ENCODE measurements at places on chromosomes 4 and X. TPM values are rescaled to one million over a fixed set of nuclear protein-coding genes. Genes with fewer than 3 reads are reported as not detected.

DNA sequence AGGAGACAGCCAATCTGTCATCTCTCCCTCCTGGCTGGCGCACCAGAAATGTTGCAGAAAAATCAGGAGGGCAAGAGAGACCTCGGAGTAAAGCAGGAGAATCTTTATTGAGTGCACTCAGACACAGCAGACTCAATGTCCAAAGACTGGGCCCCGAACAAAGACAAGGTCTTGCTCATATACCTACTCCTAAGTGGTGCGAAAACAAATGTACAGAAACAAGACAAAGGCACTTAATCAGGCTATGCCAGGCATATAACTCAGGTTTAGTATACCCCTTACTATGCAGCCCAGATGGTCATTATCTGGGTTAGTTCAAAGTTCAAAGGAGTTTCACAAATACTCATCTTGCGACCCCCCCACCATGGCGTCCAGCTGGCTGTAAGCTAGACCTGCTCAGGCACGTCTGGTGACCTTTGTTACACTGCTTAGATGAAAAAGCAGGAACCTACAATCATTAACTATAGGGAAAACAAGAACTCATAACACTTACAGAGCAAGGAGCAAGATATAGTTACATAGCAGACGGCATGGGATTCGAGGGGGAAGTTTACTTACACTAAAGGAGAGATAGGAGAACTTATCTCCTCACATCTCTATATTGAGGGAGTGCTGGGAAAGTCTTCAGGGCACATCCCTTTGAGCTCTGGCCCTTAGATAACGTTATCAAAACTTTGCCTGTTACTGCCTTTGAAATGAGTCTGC, 27.5 kb downstream of the SULT1E1 start:
- DNase-seq = no peak

DNA sequence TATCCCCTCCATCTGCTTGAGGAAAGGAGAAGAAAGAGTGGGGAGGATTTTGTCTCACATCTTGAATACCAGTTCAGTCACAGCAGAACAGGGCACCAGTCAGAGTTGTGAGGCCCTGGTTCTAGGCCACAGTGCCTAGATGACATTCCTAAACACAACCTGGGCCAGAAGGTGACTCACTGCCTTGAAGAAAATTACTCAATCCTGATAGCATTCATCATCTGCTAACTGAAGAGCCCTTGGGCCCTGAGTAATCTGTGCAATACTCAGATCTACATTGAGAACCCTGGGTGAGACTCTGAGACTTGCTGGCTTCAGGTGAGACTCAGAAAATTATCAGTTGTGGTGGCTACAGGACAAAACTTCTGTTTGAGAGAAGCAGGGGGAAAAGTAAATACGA, 20.5 kb upstream of the PRR32 start:
- no peak for DNase-seq

- DNase-seq = no peak
These were observed 1.6 kb upstream of the JCHAIN start for GRCh38 chr4:70667740-70668535.

GRCh38 chr4:64756016-64756415, 346.8 kb upstream of the TECRL start:
- DNase-seq = no peak

- DNase-seq = no peak
These were observed 61.3 kb downstream of the CLDN34 start for GRCh38 chrX:10028283-10029104.

DNA sequence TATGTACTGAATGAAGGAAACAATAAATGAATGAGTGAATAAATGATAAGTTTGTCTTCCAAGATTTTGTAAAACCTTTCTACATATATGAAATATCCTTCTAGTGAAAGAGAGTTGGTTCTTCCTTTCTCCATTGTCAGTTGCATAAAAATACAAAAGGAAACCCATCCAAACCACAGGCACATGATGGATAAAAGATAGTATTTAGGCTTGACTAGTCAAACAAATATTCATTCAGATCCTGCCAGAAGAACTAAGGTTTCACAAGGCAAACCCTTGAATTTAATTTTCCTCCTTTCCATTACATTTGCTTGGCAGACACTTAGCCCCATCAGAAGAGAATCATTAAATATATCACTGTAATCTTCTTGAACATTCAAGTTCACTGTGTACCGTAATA, 208.4 kb downstream of the COL25A1 start:
- DNase-seq = no peak

DNA sequence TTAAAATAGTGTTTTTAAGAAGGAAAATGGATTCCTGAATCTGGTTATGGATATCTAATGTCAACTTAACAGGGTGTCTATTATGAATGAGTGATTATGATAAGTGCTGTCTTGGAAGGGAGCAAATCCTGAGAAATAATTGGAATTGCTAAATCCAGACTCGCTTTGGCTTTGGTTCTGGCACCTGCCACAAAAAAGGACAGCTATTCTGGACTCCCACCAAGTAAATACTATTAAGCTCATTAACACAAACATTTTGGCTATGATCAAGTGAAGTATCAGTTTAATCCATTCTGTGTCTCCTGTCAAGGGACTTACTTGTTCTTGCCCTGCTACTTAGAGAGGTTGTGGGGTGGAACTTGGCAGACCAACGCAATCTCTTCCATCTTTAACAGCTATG, 403.7 kb downstream of the CENPC start:
- DNase-seq = no peak

DNA sequence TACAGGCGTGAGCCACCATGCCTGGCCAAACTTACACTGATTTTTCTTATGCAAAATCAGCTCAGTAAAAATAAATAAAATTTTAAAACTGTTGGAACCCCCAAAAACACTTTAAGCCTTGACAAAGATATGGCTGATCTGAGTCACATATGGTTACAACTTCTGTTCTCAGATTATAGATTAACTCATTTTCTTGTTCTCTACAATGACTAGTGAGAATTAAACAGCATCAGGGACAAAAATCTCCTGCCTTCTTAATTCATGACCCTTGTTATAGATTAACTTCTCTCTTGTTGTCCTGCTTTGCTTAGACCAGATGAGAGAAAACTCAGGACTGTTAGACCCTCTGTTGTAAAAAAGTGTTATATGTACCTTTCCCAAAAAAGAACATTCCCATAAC, 24.2 kb upstream of the EXOC1L start:
- no peak for DNase-seq

DNA sequence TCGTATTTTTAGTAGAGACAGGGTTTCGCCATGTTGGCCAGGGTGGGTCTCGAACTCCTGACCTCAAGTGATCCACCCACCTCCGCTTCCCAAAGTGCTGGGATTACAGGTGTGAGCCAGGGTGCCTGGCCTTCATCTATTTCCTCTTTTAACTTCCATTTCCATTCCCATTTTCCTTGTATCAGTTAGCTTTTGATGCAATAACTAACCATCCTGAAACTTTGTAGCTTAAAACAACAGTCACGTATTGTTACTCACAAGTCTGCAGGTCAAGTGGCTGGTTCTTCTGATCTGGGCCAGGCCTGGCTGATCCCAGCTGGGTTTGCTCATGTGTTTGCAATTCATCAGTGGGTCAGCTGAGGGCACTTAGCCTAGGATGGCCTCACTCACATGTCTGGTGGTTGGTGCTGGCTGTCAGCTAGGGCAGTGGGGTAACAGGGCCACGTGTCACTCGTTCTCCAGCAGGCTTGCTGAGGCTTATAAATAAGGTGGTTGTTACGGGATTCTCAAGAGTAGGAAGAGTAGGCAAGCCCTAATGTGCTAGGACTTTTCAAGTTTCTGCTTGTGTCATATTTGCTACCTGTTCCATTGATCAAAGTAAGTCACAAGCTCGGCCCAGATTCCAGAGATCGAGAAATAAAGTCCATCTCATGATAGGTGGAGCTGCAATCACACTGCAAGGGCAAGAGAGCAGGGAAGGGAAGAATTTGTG, 88.2 kb downstream of the SOWAHB start:
- DNase-seq = peak; percentile 55

Gene GABRG1
- not detected for total RNA-seq

Gene RAB33A
- 6.2 TPM for total RNA-seq

Gene SPATA18
- total RNA-seq = 41.3 TPM

Gene TCEAL1
- 33.0 TPM for total RNA-seq

Gene TEX13B
- total RNA-seq = not detected

Gene CENPI
- 4.4 TPM for total RNA-seq

Gene ETDA
- not detected for total RNA-seq

Data from osteoblast (primary cell).